Fibroblast of skin of abdomen (primary cell): ENCODE measurements at places on chromosomes 11 and 22.

DNA sequence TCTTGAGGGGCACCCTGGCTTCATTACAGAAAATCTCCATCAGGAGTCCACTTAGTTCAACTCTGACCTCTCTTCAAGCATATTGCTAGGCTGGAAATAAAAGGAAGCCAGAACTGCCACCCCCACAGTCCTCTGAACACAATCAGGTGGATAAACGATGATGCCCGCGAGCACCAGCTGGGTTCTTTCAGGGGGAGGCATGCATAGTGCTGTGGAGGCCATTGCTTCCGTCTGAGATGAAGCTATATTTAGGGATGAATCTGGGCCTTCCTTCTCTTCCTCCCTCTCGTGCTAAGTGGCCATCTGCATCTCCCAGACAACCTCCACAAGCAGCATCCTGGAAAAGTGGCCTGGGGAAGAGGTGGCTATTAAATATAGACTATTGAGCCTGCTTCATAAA is 3.9 kb upstream of the MICAL2 start:
- no peak for DNase-seq

GRCh38 chr11:59728154-59728553 is 14.5 kb upstream of the OR10V1 start:
- no peak for DNase-seq

DNA sequence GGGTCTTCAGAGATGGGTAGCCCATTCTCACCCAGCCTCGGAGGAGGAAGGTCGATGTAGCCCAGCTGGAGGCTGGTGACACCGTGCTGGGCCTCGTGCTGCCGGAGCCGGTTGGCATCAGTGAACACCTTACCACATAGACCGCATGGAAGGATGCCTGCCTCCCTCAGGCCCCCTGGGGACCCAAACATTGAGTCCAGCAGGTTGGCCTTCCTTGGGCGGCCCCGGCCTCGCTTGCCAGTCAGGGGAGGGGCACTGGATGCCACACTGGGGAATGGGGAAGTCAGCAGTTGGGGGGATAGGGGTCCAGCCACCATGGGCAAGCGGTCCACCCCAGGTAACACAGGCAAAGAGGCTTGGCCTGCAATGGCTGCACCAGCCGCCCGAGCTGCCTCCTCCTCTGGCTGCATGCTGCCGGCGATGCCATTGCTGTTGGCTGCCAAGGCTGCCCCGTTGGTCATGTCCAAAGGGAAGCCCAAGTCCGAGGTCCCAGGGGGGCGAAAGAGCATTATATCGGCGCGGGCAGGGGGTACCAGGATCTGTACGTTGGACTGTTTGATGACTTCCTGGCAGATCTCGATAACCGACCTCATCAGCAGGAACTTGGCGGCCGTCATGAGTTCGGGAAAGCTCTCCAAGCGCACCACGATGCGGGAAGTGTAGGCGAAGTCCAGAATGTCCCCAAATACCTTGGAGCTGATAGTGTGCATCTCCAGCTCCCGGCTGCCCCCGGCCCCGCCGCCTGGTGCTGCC is 1.4 kb downstream of the PATZ1 start:
- DNase-seq = peak; percentile 55

GRCh38 chr22:17638182-17638431 is 450 bp upstream of the BCL2L13 start:
- no peak for DNase-seq

GRCh38 chr11:12827929-12828812 is 153.9 kb downstream of the TEAD1 start:
- peak; percentile 73 for DNase-seq

GRCh38 chr11:128896356-128896755 is 5.2 kb downstream of the KCNJ5 start:
- peak; percentile 39 for DNase-seq

DNA sequence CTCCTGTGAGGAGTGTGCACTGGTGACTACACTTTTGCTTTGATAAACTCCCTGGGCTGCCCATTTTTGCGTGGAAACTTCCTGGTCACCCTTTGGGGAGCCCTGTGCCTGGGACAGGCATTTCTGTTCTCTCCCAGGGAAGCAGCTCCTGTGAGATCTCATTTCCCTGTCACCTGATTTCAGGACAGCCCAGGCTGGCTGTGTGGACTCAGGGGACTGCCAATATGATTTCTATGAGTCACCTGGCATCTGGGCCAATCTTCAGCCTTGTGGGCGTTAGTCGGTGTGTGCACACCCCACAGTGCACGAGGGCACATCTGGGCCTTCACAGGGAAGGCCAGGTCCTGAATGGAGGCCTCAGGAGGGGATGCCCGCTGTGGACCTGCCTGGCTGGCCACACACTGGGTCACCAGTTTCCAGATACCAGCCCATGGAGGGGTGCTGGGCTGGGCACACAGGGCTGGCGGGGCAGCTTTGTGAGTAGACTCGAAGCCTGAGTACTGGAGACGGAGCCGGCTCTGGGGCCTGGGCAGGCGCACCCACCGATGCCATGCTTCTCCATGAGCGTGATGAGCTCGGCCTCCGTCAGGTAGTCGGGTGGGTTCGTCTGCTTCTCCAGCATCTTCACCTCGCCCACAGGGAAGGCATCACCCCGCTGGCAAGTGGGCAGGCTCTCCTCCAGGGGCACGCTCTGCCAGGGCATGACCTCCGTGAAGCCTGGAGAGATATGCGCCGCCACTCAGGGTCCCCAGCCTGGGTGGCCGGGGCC is 9.4 kb upstream of the PPM1F start:
- no peak for DNase-seq

GRCh38 chr11:555227-555779 is 5.2 kb downstream of the LMNTD2 start:
- no peak for DNase-seq

- DNase-seq = no peak
Measured at GRCh38 chr22:35116269-35116668, 50.3 kb downstream of the ISX start.

DNA sequence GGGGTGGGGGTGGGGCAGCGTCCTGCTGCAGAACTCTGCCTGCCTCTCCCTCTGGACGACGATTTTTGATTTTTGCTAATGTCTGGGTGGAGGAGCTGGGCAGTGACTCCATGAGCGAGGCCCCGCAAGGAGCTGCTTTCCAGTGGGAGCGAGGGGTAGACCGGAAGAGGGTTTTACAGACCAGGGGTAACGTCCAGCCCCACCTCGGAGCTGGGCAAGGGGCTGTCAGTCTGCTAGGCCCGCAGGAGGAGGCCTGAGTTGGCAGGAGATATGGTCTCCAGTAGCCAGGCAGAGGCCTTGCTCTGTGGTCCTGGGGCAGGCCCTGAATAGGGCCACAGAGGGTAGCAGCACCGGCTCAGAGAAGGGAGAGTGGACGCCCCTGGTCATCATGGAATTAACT is 9.0 kb downstream of the MAPK8IP2 start:
- no peak for DNase-seq

- no peak for DNase-seq
Measured at GRCh38 chr11:126304457-126305075, 706 bp downstream of the DCPS start.

DNA sequence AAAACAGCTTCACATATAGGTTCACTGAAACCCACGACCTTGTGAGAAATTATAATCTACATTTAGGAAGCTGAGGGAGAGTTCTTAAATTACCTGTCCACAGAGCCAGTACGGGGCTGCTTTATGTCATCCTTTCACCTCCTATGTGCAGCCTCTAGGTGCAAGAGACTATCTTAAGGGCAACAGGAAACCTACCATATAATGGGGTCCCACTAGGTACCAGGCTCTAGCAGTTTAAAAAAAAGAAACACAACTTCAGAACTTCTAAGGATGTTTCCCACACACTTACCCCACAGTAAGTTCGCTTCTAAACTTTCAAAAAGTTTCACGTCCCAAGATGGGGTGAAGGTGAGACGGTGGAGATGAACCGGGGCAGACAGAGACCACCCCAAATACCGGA is 573 bp downstream of the STK33 start:
- DNase-seq = no peak

GRCh38 chr11:6497069-6497839 is at the start of gene DNHD1:
DNHD1 (plus strand) TSS chr11:6497280; CDS start chr11:6498216, 936 bp downstream.
- no peak for DNase-seq

DNA sequence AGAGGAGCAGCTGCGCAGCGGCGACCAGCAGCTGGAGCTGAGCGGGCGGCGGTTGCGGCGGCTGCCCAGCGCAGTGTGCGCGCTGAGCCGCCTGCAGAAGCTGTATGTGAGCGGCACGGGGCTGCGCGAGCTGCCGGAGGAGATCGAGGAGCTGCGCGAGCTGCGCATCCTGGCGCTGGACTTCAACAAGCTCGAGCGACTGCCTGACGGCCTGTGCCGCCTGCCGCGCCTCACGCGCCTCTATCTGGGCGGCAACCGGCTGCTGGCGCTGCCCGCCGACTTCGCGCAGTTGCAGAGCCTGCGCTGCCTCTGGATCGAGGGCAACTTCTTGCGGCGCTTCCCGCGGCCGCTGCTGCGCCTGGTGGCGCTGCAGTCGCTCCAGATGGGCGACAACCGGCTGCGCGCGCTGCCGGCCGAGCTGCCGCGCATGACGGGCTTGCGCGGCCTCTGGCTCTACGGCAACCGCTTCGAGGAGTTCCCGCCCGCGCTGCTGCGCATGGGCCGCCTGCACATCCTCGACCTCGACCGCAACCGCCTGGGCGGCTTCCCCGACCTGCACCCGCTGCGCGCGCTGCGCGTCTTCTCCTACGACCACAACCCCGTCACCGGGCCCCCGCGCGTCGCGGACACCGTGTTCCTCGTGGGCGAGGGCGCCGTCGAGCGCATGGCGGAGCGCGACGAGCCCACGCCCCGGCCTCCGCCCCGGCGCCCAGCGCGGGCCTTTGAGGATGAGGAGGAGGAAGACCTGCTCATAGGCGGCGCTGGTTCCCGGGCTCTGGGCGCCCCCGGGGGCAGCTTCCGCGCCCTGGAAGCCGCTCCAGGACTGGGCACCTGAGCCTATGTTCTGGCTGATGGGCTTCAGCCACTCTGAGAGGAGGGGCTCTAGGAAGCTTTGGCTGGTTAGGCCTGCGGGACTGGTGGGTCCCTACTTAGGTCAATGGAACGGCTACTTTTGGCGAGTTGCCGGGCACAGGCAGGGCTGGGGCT is 787 bp downstream of the LRRC10B start:
- peak; percentile 65 for DNase-seq

DNA sequence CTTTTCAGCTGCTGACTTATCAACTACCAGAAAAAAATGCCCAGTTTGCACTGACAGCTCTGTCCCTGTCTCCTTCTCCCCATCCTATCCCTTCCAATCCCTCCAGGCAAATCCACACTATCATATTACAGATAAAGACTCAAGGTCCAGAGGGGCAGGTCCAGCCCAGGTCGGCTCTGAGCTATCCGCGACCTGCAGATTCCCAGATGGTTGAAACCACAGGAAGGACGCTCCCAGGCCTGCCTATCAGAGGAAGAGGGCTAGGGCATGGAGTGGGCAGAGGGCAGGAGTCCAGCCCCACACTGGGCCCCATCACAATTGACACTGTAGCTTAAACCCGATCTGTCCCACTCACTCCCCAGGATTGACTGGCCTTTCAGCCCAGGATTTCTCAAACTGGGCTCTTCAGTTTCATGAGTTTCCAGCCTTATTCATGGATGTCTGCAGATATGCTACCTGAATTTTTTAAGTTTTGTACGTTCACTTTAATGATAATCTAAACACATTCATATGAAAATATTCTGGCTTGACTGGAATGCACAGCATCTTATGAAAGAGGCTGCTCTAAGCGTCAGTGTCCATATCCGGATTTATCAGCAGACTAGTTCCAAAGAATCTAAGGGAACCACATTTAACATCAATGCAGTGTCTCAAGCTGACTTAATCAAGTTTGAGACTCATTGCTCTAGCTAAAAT is 16.4 kb upstream of the FCHSD2 start:
- DNase-seq = peak; percentile 36

DNA sequence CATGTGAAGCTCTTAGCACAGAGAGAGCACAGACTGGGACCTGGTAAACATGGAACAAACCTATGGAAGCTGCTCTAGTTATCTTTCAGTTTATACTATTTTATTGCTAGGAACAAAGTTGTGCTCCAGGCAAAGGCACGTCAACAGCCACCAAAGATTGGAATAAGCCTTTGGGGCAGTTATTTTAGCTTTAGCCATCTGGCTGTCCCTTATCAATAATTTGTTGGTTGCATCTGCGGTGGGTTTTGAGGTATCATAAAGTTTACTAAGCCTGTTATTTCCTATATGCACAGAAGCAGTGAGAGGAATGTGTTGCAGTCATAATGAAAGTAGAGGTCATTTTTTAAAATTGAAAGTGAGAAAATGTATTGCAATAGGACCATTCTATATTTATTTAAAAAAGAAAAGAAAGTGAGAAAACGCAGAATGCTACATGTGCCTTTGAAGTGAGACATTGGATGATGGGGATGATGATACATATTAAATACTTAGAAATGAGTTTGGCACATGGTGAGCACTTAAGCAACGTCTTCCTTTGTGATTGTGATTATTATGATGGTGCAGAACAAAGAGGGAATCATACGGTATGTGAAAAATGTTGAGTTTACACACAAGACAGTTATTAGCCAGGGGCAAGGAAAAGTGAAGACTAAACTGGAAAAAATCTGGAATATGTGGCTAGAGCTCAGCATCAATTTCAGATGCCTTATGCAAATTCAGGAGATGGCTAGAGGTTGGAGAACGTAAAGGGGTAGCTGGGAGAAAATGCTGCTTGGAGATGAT is 58.3 kb downstream of the PRR5L start:
- peak; percentile 89 for DNase-seq

- DNase-seq = no peak
Measured at GRCh38 chr11:12949453-12949852, 59.7 kb upstream of the RASSF10 start.
